ENCODE measurements at places on chromosomes 12 and 14.

DNA sequence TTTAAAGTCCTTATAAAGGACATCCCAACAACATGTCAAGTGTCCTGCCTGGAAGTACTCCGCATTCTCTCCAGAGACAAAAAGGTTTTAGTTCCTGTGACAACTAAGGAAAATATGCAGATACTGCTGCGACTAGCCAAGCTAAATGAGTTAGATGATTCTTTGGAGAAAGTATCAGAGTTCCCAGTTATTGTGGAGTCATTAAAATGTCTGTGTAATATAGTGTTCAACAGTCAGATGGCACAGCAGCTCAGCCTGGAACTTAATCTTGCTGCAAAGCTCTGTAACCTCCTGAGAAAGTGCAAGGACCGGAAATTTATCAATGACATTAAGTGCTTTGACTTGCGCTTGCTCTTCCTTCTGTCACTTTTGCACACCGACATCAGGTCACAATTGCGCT is 40.2 kb downstream of the RIC8B start:
- DNase-seq, result no peak

DNA sequence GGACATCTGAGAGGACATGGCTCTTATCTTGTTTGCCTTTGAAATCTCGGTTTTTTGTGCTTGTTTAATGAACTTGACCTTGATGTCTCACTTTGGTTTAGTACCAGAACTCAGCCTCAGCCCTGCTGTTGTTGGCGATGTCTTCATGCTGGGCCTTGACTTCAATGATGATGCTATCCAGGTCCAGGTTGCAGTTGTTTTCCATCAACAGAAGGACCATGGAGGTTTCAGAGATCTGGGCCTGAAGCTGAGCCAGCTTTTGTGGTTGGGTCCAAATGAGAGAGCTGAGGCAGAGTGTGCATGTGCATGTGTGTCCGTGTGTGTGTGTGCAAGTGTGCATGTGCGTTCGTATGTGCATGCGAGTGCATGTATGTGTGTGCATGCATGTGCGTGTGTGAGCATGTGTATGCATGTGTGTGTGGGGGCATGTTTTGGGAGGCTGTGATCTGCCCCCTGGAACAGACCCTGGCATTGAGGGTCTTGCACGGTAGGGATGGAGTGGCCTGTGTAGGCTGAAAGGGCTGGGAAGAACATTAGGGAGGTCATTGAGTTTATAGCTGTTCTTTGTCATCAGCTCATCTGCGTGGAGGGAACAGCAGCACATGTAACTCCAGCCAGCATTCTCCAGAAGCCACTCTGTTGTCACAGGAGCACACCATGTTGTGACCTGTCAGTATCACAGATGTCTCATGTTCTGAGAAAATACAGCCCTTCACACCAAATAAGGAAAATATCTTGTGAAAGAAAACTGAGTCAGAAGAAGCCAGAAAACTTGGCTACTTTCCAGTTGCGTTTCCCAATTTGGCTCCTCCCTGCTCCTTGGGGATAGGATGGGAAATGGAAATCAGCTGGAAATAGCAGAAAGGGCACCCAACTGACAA is 10.0 kb upstream of the KRT82 start:
- no peak for DNase-seq

- no peak for DNase-seq
Observed at GRCh38 chr14:21852061-21852664, 178.5 kb upstream of the OR4E1 start.

DNA sequence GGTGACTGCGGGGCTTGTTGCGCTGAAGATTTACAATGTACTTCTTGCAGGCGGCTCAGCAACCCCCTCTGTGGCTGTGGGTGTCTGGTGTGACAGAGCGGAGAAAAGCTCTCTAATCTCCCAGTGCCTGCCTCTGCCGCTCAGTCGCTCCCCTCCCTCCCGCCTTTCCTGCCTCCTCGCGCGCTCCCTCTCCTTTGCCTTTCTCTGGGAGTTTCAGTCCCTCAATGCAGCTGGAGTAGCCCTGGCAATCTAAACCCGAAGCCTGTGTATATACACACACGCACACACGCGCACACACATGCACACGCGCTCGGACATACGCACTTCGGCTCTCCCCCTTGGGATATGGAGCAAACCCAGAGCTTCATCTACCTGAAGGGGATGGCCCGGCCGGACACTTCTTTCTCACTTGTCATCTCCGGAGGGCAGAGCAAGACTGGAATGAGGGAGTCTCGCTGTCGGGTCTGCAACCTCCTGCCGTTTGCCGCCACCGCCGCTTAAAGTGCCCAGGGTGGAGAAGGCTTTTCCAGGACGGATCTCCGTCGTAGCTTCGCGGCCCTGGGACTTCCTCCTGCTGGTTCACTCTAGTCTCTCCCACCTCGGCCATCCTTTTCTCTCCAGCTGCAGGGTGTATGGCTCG is 599 bp upstream of the TRHDE start:
- DNase-seq, result peak; percentile 68

- no peak for DNase-seq
Observed at GRCh38 chr14:24908592-24909236, 141.2 kb downstream of the STXBP6 start.

GRCh38 chr12:5626151-5626550 is 194.2 kb downstream of the NTF3 start:
- no peak for DNase-seq

- no peak for DNase-seq
Observed at GRCh38 chr12:49292729-49293055, 2.3 kb upstream of the PRPH start.

All from cardiac septum (tissue), 1 donor.